T-helper 1 cell (primary cell): ENCODE measurements at places on chromosomes 3 and 15.

DNA sequence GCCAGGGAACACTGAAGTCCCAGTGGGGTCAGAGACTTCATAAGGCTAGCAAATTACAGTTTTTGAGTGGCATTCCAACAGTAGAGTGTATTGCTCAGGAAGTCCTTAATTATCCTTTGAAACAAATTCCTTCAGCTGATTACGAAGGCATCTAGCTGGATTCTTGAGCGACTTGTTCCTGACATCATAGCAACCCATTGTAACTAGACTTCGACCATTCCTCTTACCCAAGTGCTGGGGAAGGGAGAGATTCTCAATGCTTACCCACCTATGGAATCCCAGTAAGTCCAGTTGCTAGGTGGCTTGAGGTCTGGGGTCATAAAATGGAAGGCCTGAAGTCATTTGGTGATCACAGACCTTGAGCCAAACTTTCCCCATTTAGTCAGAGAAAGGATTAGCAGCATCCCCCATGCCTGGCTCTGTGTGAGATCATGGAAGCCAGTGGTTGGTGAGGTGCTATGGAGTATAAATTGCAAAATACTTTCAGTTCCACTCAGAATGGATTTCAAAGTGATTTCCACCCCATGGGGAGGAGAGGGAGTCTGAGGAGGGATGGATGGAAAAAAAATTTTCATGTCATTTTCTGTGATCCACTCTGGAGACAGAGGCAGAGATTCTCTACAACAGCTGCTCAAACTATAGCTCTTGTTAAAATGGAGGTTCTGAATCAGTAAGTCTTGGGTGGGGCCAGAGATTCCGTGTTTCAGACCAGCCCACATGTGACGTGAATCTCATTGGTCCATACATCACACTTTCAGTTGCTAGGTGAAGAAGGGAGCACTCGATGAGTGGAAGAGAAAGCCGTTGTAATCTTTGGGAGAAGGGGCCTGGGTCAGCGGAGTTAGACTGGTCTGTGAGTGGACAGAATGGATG is 45.7 kb downstream of the CD86 start:
- peak; percentile 92 for DNase-seq

DNA sequence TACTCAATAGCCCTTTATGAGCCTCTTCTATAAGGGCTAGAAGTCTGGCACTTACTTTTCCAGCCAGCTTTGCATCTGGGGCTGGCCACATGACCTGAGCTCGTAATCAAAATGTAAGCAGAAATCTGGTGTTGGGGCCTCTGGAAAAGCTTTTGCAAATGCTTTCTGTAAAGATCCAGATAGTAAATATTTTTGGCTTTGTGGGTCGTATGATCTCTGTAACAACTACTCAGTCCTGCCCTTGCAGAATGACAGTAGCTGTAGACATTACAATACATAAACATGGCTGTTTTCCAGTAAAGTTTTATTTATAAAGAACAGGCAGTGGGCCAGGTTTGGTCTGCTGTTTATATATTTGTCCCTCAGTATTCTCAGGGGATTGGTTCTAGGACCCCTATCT is 46.2 kb upstream of the THRB start:
- DNase-seq = no peak

DNA sequence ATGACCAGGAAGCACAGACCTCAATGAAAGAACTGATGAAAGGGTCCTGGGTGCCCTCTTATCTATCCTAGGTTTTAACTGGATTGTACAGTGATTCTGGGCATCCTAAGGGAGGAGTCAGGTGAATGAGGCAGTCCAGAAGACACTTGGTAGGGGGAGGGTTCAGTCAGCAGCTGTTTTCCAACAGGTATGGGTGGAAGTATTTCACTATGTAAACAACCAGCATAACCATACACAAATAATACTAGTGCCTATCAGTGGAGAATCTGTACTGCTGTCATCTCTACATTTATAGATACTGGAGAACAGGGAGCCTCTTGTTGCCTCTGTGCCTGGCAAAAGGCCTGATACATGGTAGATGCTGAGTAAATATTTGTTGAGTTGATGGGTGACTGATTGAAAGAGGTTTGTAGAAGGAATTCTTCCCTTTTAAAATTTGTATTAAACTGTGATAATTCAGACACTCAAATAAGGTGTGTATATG is 328.5 kb downstream of the RBMS3 start:
- no peak for DNase-seq

GRCh38 chr3:86991840-86992435 is 989 bp upstream of the VGLL3 start:
- no peak for DNase-seq

DNA sequence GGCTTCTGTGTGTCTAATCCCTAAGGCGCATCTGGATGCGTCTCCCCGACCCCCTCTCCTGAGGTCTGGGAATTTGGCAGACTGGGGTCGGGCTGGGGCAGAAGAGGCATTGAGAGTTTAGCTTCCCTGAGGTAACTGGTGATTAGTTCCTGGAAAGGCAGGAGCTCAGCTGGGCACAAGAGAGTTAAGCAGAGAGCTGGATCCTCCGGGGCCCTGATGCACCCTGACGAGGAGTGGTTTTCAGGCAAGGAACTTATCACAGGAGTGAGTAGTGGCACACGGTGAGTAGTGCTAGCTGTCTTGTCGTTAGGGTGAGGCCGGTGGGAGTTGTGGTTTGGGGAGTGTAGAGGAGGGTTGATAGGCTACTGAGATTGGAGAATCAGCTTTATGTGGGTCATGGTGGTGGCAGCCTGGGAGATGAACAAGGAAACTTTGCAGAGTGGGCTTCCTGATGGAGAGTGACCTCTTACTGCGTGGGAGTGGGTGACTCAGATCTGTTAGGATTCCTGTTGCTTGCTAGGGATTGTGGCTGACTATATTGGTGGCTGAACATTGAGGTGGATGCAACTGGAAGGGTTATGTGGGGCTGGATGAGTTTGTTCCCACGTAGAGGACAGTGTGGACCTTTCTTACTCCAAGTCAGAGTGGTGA is 897 bp downstream of the RAD54L2 start:
- DNase-seq = peak; percentile 12

GRCh38 chr3:46935168-46935858 is 41.2 kb downstream of the CCDC12 start:
- DNase-seq = no peak

DNA sequence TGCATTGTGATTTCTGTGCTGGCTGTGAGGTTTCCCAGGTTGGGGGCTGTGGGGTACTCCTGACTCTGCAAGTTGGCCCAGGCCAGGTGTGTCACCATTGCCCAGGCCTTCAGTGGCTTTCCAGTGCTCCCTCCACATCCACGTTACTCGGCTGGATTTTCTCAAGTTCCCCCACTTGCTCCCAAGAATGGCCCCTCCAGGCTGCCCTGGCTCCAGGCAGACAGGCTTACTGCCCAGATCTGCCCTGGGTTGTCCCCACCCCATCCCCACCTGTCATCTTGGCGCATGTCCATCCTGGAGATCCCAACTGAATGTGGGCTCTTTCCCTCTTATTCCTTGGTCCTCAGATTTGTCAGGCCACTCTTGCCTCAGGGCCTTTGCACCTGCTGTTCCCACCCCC is 3.6 kb downstream of the APBA2 start:
- DNase-seq = no peak

DNA sequence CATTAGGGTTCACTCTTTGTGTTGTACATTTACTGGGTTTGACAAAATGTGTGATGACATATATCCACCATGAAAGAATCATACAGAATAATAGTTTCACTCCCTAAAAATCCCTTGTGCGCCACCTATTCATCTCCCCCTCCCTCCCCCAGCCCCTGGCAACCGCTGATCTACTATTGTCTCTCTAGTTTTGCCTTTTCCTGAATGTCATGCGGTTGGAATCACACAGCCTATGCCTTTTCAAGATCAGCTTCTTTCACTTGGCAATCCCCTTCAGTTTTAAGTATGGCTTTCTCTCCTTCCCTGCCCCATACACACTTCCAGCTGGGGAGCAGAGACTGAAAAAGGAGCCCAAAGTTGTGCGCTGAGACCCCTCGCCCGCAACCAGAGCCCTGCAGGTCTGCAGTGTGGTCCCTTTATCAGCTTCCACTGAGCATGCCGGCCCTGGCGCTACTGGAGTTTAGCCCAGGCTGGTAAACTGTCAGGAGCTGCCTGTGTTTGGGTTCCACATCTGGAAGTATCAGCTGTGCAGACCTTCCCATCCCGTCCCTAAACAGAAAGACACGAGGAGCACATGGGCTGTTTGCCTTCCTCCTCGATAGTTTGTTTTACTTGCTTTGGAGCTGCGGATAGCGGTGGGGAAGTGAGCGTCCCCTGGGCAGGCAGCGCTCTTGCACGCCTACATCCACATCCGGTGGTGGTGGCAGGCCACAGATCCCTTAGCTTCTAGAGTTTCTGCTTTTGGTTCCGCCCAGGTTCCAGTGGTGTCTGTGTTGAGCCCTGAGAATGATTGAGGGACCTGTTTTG is 12.3 kb downstream of the BOC start:
- peak; percentile 41 for DNase-seq

DNA sequence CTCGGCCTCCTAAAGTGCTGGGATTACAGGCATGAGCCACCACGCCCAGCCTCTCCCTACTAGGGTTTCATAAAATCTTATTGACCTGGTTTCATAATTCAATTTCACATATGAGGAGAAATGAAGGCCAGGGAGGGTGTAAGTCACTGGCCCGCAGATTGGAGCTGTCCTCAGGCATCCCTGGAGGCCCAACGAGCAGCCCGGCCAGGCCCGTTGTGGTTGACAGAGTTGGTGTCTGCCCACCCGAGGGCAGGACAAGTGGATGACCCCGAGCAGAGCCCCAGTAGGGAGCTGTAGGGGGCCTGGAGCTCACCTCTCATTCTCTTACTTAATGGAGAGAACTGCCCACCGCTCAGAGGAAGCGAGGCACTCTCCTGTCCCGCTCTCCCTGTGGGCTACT is 78.9 kb downstream of the CPN2 start:
- no peak for DNase-seq

DNA sequence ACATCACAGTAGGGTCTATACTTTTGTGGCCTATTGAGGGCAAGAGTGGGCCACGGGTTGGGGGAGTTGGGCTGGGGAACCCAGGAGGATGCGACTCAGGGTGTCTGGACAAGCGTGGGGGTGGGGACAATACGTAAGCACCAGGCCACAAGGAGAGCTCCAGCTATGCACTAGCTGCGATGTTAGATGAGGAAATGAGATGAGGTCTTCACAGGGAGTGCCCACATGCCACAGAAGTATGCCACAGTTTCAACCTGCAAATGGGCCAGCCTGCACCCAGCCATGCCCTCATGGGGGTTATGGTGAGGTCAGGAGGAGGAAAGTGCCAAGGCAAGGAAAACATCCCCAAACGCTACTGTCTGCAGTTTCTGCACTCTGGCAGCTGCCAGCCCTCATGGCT is 30.5 kb downstream of the CACNA2D2 start:
- DNase-seq = no peak

DNA sequence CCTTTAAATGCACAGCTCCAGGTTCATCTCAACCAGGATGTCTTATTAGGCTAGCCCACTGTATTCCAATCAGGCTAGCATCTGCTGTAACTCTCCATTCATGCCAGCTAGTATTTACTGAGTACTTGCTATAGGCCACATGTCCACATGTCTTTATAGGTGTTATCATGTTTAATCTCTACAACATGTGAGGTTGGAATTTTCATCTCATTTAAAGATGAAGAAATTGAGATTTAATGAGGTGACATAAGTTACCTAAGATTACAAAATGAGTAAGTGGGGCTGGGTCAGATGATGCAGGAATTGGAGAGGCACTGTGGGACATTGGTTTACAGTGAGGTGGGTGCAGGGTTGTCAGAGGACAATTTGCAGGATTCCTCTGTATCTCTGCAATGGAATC is 2.9 kb downstream of the IFT122 start:
- DNase-seq = no peak

GRCh38 chr15:77461486-77461885 is 40.8 kb downstream of the HMG20A start:
- no peak for DNase-seq

GRCh38 chr3:130960139-130960795 is 66.4 kb downstream of the ASTE1 start:
- no peak for DNase-seq

DNA sequence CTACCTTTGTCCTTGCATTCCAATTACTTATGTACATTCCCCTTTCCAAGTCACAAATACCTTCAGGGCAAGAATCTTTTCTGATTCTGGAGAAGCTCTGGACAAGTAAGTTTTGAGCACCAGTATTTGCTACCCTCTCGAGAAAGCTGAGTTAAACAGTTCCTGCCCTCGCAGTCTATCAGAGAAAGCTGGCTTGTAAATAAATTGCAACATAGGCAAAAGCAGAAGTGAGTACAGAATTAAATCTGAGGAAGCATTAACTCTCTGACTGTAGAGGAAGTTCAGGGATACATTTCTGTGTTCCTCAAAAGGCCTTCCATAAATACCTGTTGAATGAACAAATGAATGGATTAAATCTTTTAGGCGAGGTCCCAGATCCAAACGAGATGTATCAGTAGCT is 1.2 kb downstream of the OSBPL11 start:
- no peak for DNase-seq

GRCh38 chr3:197833930-197834715 is 43.1 kb downstream of the LRCH3 start:
- no peak for DNase-seq

- DNase-seq = no peak
Observed at GRCh38 chr15:51240066-51240465, 98.3 kb downstream of the CYP19A1 start.

DNA sequence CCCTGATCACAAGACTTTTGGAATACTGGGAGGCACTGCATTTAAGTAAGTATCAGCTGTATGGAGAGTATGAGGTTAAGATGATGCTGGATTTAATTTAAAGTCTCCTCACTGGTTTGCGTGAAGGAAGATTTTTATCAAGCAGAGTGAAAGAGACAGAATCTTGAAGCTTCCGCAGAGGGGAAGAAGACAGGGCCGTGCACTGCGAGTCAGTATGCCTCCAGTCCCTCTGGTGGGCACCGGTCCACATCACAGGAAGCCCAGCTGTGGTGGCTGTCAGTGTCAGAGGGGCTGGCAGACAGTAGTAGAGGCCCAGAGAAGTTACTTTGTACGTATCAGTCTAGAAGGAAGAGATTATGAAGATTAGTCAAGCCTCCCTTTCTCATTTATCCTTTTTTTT is 379.0 kb upstream of the TPRG1 start:
- DNase-seq = no peak
